ENCODE measurements at places on chromosomes 12 and 14. TPM values are rescaled to one million over a fixed set of nuclear protein-coding genes. Genes with fewer than 3 reads are reported as not detected.

DNA sequence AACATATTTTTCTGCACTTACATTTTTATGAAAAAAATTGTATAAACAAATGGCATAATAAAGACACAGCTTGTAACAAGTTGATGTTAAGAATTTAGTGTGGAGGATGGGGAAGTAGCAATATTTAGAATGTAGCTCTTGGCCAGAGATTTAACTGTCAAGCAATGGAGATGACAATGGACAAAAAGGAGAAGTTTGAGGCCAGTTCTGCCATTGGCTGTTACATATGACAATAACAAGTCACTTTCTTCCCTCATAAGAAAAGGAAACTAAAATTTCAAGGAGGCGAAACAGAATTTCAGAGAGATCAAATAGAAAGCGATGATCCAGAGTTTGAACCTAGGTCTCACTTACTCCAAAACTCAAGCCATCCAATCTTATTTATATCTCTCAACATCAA, 122.8 kb upstream of the CCDC175 start:
- H3K4me1 ChIP-seq = no peaks in the 10 kb centered on the region
- no peaks in the 10 kb centered on the region for H3K27me3 ChIP-seq
- no peaks in the 10 kb centered on the region for H3K36me3 ChIP-seq
- no peak overlapping the region for H3K4me3 ChIP-seq

GRCh38 chr12:65988596-65988995, 142.0 kb downstream of the LLPH start:
- H3K27ac ChIP-seq = no peak overlapping the region
- H3K4me3 ChIP-seq = no peak overlapping the region
- no peaks in the 10 kb centered on the region for H3K27me3 ChIP-seq
- no peaks in the 10 kb centered on the region for H3K36me3 ChIP-seq
- no peak for DNase-seq

Gene POLR3B
- total RNA-seq = 7.0 TPM

GRCh38 chr12:104792570-104792969, 165.5 kb downstream of the SLC41A2 start:
- no peak overlapping the region for H3K4me3 ChIP-seq
- no peaks in the 10 kb centered on the region for H3K27me3 ChIP-seq
- H3K27ac ChIP-seq = peak overlapping the region; percentile 9
- H3K4me1 ChIP-seq = no peaks in the 10 kb centered on the region
- no peak for DNase-seq
- H3K36me3 ChIP-seq = no peaks in the 10 kb centered on the region

- no peak overlapping the region for H3K27ac ChIP-seq
- H3K36me3 ChIP-seq = no peaks in the 10 kb centered on the region
- DNase-seq = no peak
- H3K4me1 ChIP-seq = no peaks in the 10 kb centered on the region
- H3K27me3 ChIP-seq = no peaks in the 10 kb centered on the region
These were observed 30.1 kb downstream of the LRFN5 start for GRCh38 chr14:41636492-41637392.

GRCh38 chr14:54349713-54350112, 47.1 kb upstream of the CDKN3 start:
- H3K4me3 ChIP-seq = peak overlapping the region; percentile 8
- no peaks in the 10 kb centered on the region for H3K36me3 ChIP-seq
- H3K27me3 ChIP-seq = no peaks in the 10 kb centered on the region

- no peaks in the 10 kb centered on the region for H3K4me1 ChIP-seq
- peaks cover 39% of the 10 kb centered on the region for H3K27me3 ChIP-seq
- H3K27ac ChIP-seq = no peak overlapping the region
- no peak overlapping the region for H3K4me3 ChIP-seq
These were observed 55.1 kb upstream of the BCL11B start for GRCh38 chr14:99327050-99327449.
